Fibroblast of the aortic adventitia (primary cell): ENCODE measurements at places on chromosomes 4 and X. TPM values are rescaled to one million over a fixed set of nuclear protein-coding genes. Genes with fewer than 3 reads are reported as not detected.

ATXN3L gene
- not detected in 2 replicates for total RNA-seq

- no peak for DNase-seq
These were observed 18.1 kb downstream of the CLTRN start for GRCh38 chrX:15646543-15646942.

DNA sequence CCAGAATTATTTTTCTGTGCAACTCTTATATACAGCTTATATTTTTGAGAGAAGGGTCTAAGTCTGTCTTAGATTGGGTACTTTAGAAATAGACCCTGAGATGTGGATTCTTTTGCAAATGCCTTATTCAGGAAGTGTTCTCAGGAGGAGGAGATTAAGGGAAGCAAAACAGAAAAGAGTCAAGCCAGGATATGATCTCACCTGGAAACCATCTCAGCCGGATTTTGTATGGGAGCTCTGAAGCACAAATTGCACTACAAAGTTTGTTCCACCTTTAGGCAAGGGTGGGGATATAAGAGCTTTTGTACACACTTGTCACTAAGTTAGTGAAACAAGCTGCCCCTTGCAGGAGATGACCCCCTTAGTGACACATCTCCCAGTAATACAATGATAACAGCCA lies 121.2 kb upstream of the GRPR start:
- peak; percentile 12 for DNase-seq

DNA sequence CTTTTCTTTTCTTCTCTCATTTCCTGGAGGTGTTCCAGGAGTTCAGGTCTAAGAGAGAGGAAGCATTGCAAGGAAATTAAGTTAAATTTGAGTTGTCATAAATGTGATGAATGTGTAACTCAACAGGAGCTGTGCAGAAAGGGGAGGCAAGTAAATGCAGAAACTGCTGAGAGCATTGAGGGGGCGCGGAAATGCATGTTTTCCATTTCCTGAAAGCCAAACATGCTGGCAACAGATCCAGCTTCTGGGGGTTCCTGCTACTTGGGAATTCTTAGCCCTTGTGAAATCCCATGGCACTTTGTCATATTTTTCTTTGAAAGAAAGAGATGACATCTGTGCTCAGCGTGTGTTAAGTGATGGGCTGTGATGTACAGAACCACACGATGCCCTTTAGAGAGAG lies 33.8 kb upstream of the NAP1L5 start:
- no peak for DNase-seq

DNA sequence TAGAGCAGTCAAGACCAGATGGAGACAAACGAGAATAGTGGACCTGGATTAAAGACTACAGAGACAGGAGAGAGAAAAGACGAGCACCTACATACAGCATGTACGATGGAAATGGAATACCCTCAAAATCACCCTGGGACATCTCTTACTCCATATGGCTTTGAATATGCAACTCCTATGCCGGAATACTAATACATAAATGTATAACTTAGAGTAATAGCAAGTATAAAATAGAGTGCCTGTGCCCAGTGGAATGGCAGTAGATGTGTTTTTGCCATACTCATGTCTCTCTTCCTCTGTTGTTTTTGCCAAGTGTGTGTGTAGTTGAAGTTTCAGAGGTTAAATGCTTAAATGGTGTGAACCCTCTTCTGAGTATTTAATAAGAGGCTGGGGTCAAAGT lies 39.8 kb upstream of the LIMCH1 start:
- DNase-seq = no peak

VCX gene
- total RNA-seq = not detected in 2 replicates

GRCh38 chrX:44152852-44153251 lies 179.7 kb upstream of the NDP start:
- DNase-seq = peak; percentile 42

GRCh38 chr4:18934197-18934596 lies 912.6 kb upstream of the LCORL start:
- DNase-seq = no peak

DNA sequence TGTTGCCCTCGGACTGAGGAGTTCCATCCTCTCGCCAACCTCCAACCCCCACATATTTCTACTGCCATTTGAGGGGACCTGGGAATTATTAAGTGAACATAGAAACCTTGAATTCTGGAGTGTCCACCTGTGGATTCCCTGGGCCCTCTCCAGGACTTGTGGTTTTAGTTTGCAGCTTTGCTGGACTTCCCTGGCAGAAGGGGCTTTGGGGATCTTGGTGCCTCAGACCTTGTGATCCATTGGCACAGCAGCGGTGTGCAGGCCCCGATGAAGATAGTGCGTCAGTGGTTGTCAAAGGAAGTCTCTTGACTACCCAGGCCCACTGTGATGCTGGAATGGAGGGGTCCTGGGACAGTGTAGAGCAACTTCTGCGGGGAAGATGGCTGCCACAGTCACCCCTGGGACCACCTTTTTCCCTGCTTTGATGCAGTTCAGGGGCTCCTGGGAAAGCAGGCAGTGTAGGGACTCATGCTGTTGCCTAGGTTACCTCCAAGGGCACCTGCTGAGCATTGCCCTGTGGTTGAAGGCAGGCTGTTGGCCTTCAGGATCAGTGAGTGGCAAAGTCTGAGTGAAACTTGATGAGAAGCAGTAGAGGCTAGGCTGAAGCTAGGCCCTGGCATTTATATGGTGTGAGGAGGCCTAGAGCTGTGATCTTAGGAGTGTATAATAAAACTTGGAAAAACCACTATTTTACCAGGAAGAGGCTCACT lies 2.2 kb downstream of the SLC16A2 start:
- DNase-seq = no peak

GRCh38 chr4:88027611-88028608 lies 20.5 kb downstream of the PKD2 start:
- DNase-seq = peak; percentile 87

- DNase-seq = peak; percentile 55
These were observed 15.3 kb downstream of the SEPSECS start for GRCh38 chr4:25144870-25145481.

TLR2 gene
- not detected in 2 replicates for total RNA-seq

DNA sequence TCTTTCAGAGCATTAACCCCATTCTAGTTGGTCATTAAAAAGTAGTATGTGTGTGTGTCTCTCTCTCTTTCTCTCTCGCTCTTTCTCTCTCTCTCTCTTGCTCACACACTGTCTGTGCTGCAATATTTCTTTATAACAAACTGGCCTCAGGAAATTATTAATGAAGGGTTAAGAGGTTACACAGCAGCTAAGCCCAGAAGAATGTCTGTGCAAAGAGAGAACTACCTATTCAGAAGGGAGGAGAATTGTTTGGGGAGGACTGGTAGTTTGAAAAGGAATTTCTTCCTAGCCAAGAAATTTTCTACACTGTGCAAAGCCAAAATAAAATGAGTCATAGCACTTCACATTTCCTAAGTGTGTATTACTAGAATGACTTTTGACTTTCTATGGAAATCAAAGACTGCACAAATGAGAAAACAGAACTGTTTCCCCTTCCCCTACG lies 22.2 kb downstream of the PDGFC start:
- peak; percentile 88 for DNase-seq

KIAA1210 gene
- not detected in 2 replicates for total RNA-seq

PPP2R2C gene
- 0.49 TPM in 1 of 2 replicates, not detected in the other for total RNA-seq

DUSP9 gene
- total RNA-seq = not detected in 2 replicates

UCHL1 gene
- total RNA-seq = 765 and 2,143 TPM in 2 replicates

DNA sequence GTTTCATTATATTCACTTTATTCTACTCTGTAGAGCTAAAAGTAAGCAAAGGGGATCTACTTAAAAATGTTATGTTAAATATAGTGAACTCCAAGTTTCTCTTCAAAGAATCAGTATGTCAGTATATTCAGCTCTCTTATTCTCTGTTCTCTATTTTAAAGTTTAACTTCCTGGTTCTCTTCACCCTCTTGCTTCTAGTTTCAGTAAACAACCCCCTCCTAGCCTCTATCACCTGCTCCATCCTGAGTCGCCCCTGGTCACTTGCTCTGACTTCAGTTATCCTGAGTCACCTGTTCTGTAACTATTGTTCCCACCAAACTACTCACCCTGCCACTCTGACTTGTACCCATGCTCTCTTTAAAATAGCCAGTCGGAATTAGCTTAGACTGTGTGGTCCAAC lies 180.9 kb upstream of the AADAT start:
- DNase-seq = no peak

MAGEA1 gene
- not detected in 2 replicates for total RNA-seq

ASB5 gene
- 0.09 TPM in 1 of 2 replicates, not detected in the other for total RNA-seq

- no peak for DNase-seq
These were observed 82.0 kb downstream of the DCTD start for GRCh38 chr4:182835006-182835740.

DNA sequence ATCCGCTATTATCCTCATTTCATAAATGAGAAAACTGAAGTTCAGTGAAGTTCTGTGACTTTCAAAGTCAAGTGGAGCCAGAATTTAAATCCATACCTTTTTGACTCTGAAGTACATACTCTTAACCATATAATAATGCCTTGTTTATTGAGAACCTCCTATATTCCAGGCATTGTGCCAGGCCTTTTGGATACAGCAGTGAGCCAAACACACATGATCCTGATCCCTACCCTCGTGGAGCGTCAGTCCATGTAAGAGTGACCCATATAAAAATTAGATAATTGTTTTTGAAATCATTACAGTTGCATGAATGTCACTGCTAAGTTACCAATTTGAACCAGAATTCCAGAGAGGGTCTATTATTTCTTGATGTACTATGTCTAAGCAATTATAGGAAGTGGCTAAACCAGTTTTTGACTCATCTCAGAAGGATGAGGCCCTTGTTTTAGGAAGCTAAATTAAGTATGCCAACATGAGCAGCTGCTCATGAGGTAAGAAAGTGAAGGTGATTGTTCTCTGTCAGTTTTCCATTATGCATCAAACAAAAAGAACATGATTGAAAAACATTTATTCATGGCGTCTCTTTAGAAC lies 289.5 kb downstream of the GLUD2 start:
- no peak for DNase-seq

GALNT7 gene
- total RNA-seq = 15.4 and 19.6 TPM in 2 replicates

- DNase-seq = peak; percentile 20
These were observed 77.5 kb downstream of the DHRSX start for GRCh38 chrX:2423282-2423681.

PTPN13 gene
- 41.6 and 67.6 TPM in 2 replicates for total RNA-seq

DNA sequence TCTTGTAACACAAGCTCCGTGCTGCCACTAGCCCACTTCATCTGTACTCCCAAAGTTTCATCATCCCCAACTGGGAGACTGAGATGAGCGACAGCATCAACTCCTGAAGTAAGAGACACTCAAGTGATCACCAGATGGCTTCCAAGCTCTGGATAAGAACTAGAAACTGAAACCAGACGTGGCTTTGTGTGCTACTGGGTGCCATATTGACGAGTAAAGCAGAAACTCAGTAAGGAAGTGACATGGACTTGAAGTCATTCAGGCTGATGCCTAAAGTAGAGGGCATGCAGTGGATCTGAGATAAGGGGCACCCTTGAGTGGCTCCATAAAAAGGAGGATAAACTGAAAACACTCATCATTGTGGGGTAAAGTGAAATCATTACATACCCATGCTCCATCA lies 72.4 kb downstream of the PCYT1B start:
- no peak for DNase-seq

DNA sequence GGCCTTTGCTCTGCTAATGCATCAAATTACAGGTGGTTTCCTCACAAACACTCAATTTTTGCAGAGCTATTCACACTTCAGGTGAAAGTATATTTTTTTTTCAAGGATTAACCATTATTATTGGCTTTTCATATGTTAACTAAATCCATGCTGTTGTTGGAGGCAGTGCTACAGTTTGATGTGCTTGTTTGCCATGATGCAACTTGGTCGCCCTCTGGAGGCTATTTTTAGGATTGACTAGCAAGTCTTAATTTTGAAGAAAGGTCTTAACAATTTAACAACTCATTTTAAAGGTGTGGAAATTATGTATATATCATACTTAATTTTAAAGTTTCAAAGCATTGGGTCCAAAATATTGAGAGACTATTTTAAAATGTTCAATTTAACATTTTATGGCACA lies 168.8 kb upstream of the FAM47A start:
- DNase-seq = peak; percentile 43

DNA sequence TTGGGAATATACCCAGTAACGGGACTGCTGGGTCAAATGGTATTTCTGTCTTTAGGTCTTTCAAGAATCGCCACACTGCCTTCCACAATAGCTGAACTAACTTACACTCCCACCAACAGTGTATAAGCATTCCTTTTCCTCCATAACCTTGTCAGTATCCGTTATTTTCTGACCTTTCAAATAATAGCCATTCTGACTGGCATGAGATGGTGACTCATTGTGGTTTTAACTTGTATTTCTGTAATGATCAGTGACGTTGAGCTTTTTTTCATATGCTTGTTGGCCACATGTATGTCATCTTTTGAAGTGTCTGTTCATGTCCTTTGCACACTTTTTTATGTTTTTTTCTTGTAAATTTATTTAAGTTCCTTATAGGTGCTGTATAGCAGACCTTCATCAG lies 81.2 kb downstream of the ADAM29 start:
- DNase-seq = no peak

GRCh38 chr4:153643406-153644383 lies 40.4 kb upstream of the TLR2 start:
- DNase-seq = peak; percentile 35

DNA sequence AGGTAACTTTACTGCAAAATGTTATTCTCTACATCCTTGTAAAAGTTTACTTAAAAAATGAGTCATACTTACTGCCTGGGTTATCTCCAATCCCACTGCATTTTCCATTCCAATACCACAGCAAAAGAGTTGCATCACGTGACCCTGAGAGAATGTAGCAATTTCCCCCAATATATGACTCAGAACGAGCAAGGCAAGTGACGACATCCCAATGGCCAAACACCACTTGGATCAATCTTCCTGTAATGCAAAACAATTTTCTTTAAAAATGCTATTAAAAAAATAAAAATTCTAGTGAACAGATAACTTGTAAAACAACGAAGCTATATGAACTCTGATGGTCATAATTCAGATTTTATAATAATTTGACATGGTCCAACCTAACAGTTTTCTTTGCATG lies 224.3 kb downstream of the DCLK2 start:
- peak; percentile 99 for DNase-seq

GRCh38 chr4:120052856-120053255 lies 13.8 kb downstream of the MAD2L1 start:
- DNase-seq = peak; percentile 96

DNA sequence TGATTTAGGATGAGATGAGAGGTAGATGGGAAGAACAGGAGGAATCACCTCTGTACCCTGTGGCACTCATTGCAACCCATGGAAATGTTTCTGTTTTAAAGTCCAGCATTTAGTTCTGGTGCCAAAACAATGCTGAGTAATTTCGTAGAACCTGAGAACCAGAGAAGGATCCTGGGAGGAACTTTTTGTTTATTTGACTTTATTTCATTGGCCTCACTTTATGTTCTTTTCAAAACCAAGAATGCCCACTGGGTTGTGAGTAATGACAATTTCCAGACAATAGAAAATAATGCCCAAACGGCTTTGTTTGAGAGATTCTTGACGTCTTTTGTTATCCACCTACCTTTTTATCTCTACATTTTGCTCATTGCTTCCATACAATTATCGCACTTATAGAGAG lies 111.3 kb downstream of the SHROOM3 start:
- peak; percentile 26 for DNase-seq

ETDA gene
- not detected in 2 replicates for total RNA-seq

PPEF2 gene
- not detected in 2 replicates for total RNA-seq

ACE2 gene
- 0.09 TPM in 1 of 2 replicates, not detected in the other for total RNA-seq

DNA sequence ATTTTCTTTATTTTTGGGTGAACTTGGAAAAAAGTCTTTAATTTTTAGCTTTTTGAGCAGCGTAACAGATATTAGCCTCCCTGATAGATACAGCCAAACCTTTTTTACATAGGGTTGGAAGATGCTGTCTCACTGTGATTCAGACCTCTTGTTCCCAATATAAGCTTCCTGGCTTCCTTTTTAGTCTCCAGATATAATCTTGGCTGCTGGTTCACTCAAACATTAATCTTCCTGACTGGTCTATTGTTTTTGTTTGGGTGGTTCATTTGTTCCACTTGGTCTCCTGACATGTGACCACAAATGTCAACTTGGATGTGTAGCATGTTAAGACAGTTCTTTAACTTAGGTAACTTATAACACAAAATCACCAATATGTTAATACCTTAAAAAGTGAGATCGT lies 23.0 kb downstream of the RPA4 start:
- DNase-seq = peak; percentile 88
